Articular chondrocyte of knee joint (primary cell): ENCODE measurements at places on chromosomes 7 and 10. TPM values are rescaled to one million over a fixed set of nuclear protein-coding genes. Genes with fewer than 3 reads are reported as not detected.

Gene EEPD1
- 2.9 and 7.2 TPM in 2 replicates for total RNA-seq

Gene ODAD2
- 1.0 and 1.3 TPM in 2 replicates for total RNA-seq

Gene DMBT1
- total RNA-seq: 0.11 and 0.13 TPM in 2 replicates

Gene TUBAL3
- not detected in 2 replicates for total RNA-seq

Gene ASAH2
- total RNA-seq: 0.78 and 0.97 TPM in 2 replicates

Gene GPR26
- total RNA-seq: not detected in 2 replicates
